ENCODE measurements at places on chromosomes 6 and 20.

DNA sequence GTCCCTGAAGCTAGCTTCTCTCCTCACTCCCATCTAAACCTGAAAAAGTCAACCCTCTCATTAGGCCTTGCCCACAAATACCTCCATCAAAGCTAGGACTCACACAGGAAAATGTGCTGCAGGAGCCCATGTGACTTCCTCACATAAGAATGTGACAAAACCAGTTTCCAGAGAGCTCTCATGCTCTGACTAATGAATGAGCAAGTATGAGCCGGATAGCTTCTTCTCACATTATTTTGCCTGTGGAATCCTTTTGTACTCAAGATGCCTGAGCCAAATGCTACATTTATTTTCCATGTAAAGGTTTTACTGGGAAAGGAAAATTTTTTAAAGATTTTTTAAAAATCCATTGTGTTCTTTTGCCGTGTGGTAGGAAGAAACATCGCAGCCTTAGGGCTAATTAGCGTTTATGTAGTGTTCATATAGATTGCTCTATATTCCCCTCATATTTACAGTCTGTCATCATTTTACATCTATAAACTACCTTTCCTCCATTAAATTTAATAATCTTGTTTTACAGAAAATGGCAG, 68.6 kb upstream of the CCN6 start:
- no peak for DNase-seq

DNA sequence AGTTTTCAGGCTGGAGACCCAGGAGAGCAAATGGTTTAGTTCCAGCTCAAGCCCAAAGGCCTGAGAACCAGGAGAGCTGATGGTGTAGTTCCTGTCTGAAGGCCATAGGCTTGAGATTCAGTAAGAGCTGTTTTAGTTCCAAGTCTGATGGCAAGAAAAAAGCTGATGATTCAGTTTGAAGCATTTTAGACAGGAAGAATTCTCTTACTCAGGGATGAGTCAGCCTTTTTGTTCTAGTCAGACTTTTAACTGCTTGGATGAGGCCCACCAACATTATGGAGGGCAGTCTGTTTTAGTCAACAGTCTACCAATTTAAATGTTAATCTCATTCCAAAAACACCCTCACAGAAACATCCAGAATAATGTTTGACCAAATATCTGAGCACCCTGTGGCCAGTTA, 2.5 kb downstream of the ZSCAN26 start:
- no peak for DNase-seq

DNA sequence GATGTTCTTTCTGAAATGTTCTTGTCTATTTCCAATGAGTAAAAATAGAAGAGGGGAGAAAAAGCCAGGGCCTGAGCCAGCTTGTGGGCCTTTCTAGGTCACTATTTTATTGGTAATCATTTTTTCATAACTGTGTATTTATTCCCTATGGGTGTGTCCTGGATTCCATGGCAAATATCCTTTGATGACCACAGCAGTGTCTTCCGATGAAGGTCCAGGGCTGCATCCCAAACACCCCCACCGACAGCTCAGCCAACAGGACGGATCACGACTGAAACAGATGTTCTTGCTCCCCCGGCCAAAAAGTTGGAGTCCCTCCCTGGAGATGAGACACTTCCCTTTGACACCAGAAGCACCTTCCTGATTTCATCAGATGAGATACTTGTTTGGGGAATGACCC, 105.4 kb upstream of the PLEKHG1 start:
- no peak for DNase-seq

GRCh38 chr6:44446626-44447300, 59.3 kb downstream of the CDC5L start:
- no peak for DNase-seq

DNA sequence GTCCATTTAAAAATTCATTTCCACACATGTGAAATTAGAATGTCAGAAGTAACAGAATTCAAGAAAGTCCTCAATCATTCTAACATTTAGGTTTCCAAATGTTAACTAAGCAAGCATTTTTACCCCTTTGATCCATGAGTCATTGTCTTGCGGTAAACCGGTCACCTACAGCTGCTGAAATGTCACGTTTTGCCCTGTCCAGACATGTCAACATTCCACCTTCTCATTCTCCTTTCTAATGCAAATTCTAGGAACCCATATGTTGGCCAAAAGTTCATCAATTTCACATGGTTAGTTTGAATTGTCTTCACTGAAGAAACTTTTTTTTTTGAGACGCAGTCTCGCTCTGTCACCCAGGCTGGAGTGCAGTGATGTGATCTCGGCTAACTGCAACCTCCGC, 117.2 kb downstream of the IPCEF1 start:
- no peak for DNase-seq

Measured in dorsolateral prefrontal cortex (tissue), 122 donors.